Astrocyte (in vitro differentiated cells and primary cell): ENCODE measurements at places on chromosomes 13 and 19. TPM values are rescaled to one million over a fixed set of nuclear protein-coding genes. Genes with fewer than 3 reads are reported as not detected.

Gene HCN2
- 4.8 and 5.5 TPM in 2 replicates for total RNA-seq

Gene ADGRE3
- total RNA-seq: not detected in 2 replicates

DNA sequence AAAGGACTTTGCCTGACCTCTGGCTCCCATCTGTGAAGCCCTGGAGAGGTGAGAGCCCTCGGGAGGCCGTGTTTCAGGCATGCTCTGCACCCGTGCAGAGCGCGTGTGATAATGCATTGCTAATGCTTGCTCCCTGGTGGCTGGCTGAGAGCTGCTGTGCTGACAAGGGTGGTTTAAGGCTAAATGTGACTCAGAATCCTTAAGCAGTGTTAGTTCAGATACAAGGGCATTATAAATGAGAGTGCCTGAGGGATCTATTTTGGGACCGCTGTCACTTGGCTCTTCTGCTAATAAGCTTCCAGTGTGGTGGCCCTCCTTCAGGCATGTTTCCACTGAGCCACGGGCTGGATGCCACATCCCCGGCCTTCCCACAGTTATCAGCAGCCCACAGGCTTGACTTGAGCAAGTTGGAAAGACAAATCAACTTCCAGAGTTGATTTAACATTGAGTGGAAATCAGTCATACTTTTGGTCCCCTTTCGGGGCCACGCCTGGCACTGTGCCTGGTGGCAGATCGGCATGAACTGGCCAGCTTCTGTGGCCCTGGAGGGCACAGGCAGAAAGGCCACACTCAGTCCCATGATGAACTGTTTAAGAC, 17.0 kb downstream of the ALOX5AP start:
- DNase-seq: peak; percentile 79

Gene PCSK4
- 2.7 and 3.9 TPM in 2 replicates for total RNA-seq

Gene OR4F17
- total RNA-seq: not detected in 2 replicates

DNA sequence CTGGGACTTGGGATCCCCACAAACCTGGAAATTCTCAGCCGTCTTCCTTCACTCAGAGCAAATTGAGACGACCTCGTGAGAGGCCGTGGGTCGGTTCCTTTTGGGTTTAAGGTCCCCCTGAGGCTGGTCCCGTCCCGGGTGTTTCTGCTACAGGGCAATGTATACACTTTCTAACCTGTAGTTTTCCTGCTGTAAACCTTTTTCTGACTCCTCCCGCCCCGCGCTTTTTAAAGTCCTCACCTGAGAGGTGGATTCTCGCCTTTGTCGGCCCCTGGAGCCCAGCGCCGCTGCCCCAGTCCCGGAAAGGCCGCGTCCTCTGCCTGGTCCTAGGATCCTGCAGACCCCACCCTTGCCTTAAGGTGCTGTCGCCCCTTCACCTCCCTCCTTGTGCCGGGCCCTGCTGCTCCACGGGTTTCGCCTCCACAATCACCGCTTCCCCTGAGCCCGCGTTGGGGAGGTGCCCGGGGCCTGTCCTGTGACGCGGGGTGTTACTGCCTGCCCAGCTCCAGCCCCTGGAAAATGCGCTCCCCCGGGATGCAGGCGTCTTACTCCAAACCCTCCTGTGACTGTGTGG, 391 bp downstream of the ZNF761 start:
- DNase-seq: no peak

DNA sequence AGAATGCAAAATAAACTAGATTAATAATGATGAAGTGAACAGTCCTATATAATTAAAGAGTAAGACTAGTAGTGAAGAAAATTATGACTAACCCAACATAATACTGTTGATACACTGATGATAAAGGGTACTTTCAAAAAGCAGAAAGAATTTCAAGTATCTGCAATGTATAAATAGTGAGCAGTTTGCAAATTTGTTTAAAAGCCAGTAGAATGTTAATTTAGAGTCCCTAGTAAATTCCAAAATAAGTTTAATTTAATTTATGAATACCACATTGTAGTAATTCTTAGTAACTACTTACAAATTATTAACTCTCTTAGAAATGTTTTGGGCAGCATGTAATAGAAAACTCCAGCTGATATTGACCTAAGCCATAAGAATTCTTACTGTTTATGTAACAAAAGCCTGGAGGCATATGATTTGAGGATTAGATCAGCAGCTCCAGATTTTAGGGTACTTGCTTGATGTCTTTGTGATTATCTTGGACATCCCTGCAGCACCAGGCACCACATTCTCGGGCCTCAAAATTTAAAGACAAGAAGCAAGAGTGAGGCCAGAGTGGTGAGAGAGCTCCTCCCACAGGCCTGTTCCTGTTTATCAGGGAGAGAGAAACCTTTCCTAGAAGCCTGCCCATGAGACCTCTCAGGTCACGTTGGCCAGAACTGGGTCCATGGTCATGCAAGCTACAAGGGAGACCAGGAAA, 67.6 kb upstream of the TDRD3 start:
- DNase-seq: peak; percentile 14

Gene SIX5
- 23.5 and 24.8 TPM in 2 replicates for total RNA-seq

DNA sequence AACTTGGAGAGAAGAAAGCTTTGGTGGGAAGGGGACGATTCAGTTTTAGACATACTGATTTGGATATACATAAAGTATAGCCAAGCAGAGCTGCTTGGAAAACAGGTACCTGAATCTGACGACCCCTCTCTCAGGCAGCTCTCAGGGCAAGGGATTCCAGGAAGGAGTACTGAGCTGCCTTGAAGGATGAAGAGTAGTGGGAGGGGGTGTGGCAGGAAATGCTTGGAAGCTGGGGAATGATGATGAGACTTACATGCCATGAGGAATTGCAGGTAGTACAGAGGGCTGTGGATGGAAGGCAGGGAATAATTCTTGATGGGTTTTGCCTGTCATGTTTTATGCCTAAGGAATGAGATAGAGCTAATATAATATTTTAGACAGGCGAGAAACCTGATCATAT, 38.7 kb downstream of the HTR2A start:
- no peak for DNase-seq

- DNase-seq: no peak
Measured at GRCh38 chr13:49183672-49184325, 36.3 kb upstream of the MLNR start.

DNA sequence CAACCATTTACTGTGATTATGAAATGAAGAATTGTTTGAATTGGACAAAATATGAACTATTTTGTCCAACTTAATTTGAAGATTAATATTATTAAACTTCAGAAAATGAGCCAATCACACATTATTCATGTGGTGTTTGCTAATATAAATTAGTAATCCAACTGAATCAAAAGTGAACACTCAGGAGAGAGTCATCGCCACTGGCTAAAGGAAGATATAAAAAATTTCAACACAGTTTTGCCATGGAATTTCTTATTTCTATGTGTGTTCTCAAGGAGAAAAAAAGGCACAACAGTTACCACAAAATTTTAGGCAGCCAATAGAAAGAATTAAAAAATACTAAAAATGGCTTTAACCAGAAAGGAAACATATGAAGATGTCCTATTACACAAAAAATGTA, 2683.8 kb downstream of the PCDH9 start:
- no peak for DNase-seq

- no peak for DNase-seq
Measured at GRCh38 chr19:33420821-33421220, 47.3 kb downstream of the CEBPG start.

Gene PALM3
- 1.2 and 1.6 TPM in 2 replicates for total RNA-seq

- DNase-seq: no peak
Measured at GRCh38 chr13:100560498-100561157, 28.0 kb downstream of the GGACT start.

DNA sequence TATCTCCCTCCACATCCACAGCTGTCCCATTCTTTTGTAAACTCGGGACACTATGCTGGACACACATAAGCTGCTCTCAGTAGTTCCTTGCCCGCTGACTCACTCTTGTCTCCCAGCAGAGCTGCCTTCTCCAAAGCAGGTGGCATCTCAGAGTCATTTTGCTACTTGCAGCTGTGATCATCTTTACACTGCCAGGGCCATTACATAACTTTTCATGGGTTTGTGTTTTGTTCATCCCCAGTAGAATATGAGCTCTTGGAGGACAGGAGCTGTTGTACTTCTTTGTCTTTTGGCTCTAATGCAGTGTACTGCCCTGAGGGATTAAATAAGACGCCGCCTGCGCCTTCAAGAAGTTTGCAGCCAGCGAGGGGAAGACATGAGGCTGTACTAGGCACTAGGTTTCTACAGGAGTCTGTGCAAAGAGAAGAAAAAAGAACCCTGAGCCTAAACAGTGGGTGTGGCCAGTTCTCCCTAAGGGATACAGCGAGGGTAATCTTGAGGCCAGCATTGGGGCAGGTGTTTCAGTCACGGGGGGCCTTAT, 40.8 kb upstream of the GPR183 start:
- no peak for DNase-seq

GRCh38 chr19:1780272-1780958, 27.1 kb downstream of the ONECUT3 start:
- no peak for DNase-seq

GRCh38 chr19:27822336-27822735, 1390.6 kb downstream of the UQCRFS1 start:
- DNase-seq: peak; percentile 56

- DNase-seq: no peak
Measured at GRCh38 chr19:7849631-7849999, 19.6 kb downstream of the EVI5L start.

GRCh38 chr13:27011661-27012060, 159.9 kb downstream of the USP12 start:
- no peak for DNase-seq

Gene SIGLEC12
- total RNA-seq: not detected in 2 replicates

DNA sequence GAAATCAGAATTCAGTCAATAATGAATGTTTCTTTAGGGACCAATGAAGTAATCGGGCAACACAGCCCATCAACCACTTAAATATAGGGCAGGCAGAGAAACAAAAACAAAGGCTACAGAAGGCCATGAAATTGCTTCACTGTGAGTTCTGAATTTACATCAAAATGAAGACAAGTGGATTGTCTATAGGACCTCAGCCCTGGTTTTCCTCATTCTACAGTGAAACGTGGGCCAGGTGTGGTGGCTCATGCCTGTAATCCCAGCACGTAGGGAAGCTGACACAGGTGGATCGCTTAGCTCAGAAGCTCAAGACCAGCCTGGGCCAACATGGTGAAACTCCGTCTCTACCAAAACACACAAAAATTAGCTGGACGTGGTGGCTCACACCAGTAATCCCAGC, 416.0 kb downstream of the KLF12 start:
- DNase-seq: no peak

- DNase-seq: no peak
Measured at GRCh38 chr19:8086849-8087248, 34.3 kb downstream of the CCL25 start.

Gene MYBPC2
- not detected in 2 replicates for total RNA-seq

GRCh38 chr13:48216204-48216711, 16.7 kb upstream of the ITM2B start:
- DNase-seq: no peak

DNA sequence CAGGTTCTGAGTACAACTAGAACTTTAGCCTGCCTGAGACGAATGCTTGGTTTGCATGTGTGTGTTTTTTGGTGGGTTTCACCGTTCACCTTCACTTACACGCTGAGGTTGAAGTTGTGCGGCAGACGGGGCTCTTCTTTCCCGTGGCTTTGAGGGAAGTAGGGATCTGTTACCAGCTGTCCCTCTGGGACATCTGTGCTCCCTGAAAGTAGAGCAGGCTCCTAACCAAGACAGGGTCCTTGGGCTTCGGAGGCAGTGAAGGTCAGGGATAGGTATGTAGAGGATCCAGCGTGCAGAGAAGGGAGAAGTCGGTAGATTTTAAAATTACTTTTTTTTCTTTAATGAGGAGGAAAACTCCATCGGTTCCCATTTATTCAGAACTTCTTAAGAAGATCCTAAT, 48.7 kb downstream of the ZNF536 start:
- DNase-seq: no peak

DNA sequence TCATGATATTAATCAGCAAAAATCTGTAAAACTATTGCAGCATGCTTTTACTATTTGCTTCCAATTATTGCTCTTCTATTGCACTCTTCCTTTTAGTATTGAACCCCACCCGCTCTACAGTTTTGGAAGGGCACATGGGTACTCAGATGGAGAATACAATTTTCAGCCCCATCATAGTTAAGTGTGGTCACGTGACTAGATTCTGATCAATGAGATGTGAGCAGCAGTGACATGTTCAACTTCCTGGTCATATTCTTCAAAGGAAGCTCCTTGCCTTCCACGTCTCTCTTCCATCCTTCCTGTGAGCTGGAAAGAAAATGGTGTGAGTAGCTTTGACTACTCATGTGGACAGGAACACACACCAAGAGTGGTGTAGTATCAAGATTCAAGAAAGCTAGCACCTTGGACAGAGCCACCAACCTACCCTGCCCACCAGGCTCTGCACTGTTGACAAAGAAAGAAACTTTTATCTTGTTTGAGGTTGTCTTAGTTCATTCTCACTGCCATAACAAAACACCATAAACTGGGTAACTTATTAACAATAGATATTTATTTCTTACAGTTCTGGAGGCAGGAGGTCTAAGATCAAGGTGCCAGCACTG, 3.8 kb upstream of the FGF14 start:
- DNase-seq: peak; percentile 4

Gene INSL3
- total RNA-seq: not detected in 2 replicates

DNA sequence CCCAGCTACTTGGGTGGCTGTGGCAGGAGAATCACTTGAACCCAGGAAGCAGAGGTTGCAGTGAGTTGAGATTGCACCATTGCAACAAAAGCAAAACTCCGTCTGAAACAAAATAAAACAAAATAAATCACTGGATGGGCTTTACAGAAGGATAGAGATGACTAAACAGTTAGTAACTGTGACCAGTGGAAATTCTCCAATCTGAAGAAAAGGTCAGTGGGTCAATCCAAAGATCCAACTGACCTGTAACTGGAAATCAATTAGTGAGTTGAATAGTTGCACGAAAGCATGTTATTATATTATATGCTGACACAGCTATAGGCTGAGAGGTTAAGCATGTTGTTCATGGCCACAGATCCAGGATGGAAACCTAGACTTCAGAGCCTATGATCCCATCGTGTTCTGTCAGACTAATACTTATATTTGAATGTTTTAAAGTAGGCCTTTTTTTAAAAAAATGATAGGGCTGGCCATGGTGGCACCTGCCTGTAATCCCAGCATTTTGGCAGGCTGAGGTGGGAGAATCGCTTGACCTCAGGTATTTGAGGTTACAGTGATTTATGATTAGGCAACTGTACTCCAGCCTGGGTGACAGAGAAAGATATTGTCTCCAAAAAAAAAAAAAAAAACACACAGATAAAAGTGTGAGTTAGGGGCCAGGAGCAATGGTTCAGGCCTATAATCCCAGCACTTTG, 1.4 kb downstream of the ECH1 start:
- peak; percentile 20 for DNase-seq

Gene TMEM145
- 0.70 TPM in 1 of 2 replicates, not detected in the other for total RNA-seq

Gene METTL21C
- not detected in 2 replicates for total RNA-seq
